ENCODE measurements at places on chromosomes 1 and 21.

DNA sequence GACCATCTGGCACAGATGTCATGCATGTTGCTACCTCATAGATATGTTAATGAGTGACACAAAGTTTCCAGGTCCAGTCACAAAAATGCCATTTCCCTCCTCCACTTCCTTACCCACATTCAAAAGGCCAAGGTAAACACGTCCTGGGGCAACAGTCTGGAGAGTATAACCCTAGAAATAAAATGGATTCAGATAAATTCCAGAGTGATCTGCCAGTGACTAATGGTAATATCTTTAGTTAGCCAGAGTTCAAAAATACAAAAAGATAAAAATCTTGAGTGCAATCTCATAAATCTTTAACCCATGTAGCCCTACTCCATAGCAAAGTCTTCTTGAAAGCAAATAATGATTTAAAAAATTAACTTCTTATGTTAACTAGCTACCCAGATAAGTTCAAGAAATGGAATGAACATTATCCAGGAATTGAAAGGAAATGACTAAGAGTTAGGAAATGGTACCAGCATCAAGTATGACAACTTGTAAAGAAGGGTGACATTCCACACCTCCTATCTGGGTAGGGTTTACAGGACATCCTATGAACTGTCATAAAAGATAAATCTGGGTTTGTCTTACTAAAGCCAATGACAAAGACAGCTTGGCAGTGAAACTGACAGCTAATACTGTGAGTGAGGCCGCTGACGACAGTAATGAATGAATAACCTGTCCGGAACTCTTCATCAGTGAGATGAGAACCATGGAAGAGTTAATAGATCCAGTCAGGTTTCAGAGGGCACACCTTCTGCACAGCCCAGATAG lies 18.1 kb downstream of the RGS2 start:
- DNase-seq, result no peak

GRCh38 chr21:37087188-37087587 lies 14.1 kb downstream of the TTC3 start:
- DNase-seq, result no peak

DNA sequence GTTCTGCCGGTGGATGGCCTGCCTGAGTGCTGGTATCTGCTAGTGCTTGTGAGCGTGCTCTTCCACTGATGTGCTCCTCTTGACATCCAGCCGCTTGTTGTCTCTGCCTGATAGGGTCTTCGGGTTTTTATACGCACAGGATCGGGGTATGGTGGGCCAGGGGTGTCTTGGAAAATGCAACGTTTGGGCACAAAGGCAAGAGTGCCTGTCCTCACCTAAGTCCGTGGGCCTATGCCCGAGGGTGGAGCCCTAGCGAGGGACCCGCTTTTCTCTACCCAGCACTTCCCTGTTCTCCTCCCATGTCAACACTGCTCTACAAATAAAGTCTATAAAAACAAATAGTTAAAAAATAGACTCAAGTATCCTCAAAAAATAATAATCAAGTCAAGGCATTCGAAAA lies 1007.8 kb downstream of the PLA2G4A start:
- DNase-seq, result no peak

DNA sequence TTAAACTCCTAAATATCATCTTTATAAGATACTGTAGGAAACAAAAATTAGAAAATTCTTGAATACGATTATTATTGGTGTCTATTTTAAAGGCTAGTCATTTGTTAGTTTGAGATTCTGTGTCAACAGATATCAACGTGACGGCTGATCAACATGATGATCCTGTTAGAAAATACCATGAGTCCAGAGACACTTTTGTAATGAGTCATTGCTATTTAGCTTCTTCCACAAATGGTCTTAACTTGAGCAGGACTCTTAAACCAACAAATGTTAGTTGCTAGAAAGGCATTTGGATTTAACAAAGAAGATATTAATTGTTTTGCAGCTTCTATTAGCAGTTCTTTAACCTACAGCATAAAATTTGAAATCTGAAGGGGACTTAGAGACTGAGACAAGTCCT lies 131.2 kb downstream of the TGFB2 start:
- no peak for DNase-seq

DNA sequence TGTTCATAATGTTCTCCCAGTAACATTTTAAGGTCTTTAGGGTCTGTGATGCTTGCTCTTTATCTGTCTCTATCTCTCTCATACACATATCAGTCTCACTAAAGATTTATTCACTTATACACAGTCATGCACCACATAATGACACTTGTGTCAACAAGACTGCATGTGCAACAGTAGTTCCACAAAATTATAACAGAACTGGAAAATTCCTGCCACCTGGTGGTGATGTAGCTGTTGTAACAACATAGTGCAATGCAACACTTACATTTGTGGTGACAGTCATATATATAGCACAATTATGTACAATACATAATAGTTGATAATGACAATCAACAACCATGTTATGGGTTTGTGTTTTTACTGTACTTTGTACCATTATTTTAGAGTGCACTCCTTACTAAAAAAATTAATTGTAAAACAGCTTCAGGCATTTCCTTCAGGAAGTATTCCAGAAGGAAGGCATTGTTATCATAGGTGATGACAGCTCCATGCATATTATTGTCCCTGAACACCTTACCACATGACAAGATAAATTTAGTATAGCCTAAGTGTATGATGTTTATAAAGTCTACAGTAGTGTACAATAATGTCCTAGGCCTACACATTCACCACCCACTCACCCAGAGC lies 8.1 kb downstream of the TDRD5 start:
- no peak for DNase-seq

GRCh38 chr21:42301371-42302075 lies 13.7 kb downstream of the TFF3 start:
- DNase-seq, result no peak

- DNase-seq, result no peak
These were observed 40.6 kb upstream of the SOD1 start for GRCh38 chr21:31618696-31619430.

GRCh38 chr21:27258742-27259448 lies 292.0 kb upstream of the ADAMTS5 start:
- DNase-seq, result no peak

DNA sequence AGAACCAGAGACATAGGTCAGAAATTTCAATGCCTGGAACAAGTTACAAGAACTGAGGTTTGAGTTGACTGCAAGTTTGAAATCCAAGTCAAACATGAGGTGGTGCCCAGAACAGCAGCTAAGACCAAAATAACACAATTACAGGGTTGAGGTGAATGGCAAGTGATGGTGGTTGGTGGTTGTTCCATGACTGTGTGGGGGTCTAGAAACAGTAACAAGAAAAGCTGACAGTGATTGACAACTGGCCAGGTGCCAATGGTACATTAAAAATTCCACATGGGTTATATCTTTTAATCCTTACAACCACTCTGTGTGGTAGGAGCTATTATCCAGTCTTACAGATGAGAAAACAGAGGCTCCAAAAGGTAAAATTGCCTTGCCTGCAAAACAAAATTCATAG lies 32.0 kb downstream of the RIMS3 start:
- DNase-seq, result no peak

DNA sequence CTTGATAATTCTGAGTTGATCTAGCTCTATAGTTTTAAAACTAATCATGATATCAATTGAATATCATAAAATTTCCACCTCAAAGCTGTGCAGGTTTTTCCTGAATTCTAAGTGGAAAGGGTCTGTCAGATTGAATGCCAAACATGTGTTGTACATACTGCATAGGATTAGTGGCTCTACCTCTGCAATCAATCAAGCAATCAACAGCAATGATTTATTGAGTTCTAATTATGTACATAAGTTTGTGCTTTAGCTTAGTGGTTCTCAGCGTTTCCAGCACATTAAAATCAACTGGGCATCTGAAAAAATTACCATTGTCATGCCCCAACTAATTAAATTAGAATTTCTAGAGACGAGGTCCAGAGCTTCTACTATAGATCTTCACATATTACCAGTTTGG lies 251.5 kb downstream of the BACH1 start:
- no peak for DNase-seq

GRCh38 chr21:44437371-44437695 lies 18.0 kb upstream of the LRRC3 start:
- no peak for DNase-seq

GRCh38 chr1:109170035-109170764 lies 43.5 kb upstream of the SARS1 start:
- DNase-seq, result no peak

DNA sequence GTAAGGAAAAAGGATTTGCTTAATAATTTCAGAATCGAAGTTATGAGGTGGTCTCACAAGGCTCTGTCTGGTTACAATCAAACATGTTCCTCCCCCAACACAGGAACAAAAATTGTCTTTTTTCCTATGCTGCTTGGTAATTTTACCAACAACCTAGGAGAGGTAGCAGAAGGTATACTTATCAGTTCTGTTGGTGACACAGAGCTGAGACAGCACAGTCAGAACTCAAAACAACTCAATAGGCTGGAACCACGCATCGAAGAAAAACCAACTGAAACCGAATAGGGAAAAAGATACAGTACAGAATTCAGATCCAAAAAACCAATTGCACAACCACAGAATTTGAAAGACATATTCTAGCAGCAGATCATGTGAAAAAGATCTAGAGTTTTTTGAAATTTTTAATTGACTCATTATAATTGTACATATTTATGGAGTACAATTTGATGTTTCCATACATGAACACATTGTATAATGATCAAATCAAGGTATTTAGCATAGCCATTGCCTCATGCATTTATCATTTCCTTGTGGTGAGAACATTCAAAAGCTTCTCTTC lies 3.8 kb downstream of the G0S2 start:
- no peak for DNase-seq

DNA sequence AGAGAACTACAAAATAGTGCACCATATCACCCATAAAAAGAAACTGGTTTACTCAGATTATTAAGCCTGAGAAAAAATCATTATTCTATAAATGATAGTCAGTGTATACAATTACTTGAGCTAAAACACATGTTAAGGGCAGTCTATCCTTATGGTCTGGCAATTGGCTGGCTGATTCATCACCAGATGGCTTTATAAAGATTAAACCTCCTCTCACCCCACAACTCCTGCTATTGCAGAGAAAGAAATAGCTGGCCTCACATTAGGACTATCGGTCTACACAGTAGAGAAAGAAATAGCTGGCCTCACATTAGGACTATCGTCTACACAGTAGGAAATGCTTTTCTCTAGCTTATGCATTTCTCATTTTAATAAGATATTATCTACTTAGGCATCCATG lies 21.2 kb downstream of the CEP170 start:
- DNase-seq, result no peak

DNA sequence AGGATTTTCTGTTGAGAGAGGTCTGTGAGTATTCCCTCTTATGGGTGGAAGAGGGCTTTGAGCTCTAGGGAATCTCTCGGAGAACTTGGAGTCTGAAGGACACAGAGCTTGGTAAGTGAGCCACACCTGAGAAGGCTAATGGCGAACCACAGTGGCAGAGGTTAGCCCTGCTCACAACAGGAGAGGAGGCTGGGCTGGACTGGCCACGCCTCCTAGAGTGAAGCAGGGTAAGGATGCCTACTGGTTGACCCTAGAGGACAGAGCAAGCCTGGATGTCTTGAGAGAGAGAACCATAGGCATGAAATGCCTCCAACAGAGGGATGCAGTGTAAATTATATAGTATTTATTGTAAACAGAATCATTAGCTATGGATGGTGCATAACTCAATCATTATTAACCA lies 232.6 kb downstream of the PCP4 start:
- DNase-seq, result no peak

- DNase-seq, result no peak
These were observed 15.0 kb upstream of the SCCPDH start for GRCh38 chr1:246709196-246709595.

DNA sequence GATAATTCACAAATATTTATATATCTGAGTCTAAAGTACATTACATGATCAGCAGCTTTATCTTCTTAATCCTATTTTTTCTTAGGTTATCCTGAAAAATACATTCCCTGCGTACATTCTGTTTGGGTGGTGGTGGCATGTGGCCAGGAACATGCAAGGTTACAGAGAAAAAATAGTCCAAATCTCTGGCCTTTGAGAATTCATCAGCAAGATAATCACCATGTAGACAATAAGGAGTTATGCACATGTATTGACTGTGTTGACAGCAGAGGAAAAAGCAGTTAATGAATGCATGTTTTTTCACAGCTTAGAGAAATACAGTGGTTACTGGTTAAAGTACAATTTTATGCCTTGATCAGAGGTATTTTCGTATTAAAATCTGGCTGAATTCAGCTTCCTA lies 49.0 kb downstream of the ABCA4 start:
- no peak for DNase-seq

DNA sequence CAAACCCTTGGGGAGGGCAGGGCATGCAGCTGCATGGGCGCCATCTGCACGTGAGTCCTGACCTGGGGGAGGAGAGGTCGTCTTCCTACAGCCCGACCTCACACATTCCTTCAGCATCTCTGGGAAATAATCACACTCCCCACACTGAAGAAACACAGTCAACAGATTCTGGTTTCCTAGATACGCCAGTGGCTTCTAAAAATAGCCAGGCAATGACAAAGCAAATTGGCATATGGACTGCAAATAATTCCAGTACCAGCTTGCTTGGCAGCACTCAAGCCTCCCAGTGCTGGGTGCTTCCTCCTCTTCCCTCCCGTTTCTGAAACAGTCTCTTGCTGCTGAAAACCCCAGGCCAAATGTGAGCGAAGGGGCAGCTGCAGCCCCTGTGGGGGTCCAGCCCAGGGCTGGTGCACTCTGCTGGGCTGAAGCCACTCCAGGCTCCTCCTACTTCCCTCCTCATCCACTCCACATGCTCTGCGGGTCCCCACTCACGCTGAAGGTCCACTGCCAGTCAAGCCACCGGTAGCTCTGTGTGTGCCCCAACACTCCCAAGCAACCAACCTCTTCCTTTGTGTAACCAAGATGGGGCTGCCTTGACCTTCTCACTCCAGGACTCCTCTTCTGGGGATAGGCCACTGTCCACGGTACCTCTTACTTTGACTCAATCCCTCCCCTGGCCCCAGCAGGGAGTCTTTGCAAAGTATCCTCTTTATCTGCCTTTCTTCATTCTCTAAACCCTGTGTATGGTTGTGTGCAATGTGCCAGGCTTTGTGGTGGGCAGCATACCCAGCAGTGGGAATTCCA lies 69.0 kb downstream of the KCND3 start:
- DNase-seq, result no peak

GRCh38 chr1:5514527-5515183 lies 477.6 kb downstream of the NPHP4 start:
- DNase-seq, result peak; percentile 77

DNA sequence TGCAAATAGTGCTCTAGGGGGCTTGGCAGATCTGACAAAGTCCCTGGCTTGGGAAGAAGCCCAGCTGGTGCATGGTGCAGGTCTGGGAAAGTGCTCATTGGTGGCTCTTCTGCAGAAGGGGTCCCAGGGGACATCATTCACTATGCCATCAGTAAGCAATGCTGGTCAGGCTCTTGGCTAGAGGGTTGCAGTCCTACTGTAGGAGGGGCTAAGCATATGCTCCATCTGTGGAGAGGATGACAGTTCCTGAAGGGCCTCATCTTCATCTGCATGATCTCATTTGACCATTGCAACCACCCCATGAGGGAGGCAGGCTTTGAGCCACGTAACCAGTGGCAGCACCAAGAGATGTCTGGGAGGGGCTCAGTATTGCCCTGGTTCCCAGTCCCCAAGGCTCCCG lies 31.5 kb upstream of the VASH2 start:
- no peak for DNase-seq
